ENCODE measurements at places on chromosomes 5 and 9.

DNA sequence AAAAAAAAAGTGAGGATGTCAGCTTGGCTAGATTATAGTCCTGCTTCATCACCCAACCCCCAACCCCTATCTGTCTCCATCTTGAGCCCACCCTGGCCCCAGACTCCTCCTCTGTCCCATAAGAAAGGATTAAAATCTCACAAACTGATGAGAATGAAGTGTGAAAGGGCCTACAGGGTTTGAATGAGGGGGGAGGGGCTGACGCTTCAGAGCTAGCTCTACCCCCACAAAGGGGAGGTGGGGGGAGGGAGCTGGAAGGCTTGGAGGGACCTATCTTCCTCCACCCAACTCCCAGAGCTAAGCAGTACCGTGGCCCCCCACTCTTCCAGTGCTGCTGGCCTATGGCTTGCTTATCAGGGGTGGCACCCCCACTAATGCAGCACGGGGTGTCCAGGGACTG is 43.7 kb upstream of the HAND1 start:
- DNase-seq: no peak

DNA sequence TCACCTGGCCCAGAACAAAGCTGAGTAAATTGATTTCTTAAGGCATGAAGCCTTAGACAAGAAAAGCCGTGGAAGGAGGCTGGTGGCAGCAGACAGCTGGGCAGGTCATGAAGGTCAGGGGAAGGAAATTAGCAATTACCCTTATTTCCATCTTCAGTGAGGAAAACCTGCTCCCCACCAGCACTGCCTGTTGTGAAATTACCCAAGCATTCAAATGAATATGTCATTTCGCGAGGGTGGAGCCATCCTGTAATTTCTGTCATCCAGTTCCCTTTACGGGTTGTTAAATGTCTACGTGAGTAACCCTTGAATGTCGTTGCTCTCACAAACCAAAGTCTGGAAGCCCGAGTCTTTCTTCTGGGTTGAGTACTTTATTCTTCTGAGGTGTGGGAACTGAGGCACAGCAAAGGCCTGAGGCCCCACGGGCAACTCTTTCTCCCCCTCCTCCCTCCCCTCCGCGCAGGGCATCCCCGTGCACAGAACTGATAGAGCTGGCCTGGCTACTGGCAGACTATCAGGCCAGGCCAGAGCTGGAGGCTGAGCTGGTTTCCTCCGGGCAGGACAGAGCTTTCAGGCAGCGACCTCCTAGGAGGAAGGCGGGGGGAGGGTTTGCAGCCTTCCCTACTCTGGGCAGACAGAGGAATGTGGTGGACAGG is 22.0 kb upstream of the AK3 start:
- no peak for DNase-seq

DNA sequence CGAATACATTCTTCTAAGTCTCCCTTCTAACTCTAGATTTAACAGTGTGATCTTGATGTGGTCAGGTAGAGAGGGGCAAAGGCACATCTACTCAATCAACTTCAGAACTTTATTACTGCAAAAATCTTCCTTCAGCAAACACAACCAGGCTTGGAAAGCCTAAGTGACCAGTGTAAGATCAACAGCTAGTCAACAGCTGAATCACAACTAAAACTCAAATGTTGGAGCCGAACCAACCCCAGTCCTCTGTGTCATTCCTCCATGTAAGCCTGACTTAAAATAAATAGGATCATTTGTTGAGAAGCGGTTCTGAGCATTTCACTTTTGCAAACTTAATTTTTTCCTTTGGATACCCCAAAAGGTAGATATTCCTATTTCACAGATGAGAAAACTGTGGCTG is 352.7 kb downstream of the EBF1 start:
- DNase-seq: no peak

DNA sequence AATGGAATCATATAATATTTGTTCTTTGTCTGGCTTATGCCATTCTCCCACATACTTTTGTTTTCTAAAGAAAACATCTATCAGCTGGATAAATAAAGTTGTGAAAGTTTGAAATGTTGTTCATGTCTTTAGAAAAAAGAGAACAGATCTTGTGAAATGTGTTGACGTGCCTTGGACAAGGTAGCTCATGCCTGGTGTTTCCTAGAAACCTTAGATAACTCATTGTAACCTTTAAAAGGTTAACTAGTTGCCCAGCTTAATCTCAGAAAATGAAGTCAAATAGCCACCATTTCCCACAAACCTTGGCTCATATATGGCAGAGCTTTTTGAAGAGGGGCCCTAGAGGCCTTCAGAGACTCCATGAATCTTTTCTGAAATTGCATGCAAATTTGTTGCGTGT is 15.3 kb downstream of the CDO1 start:
- DNase-seq: no peak

GRCh38 chr9:126814091-126814490 is 9.3 kb downstream of the ZBTB43 start:
- DNase-seq: no peak

GRCh38 chr9:5478206-5478605 is 27.9 kb downstream of the CD274 start:
- DNase-seq: no peak

- DNase-seq: no peak
Observed at GRCh38 chr9:134809826-134810225, 70.8 kb upstream of the FCN2 start.

DNA sequence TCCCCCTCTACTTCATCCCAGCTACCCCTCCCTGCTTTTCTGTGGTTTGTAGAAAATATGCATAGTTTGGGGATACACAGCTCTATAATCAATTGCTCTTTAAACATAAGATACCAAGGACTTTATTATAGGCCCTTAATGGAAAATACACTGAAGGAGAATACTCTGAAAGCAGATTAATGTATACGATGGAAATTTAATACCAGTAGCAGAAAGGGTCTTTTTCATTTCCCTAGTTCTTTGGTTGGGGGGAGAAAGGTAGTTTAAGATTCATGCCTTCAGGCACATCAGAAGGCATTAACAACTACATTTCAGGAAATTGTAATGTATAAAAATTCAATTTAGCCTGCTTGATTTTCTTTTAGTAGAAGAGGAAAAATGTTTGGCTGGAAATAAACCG is 452.9 kb upstream of the ZNF608 start:
- no peak for DNase-seq

DNA sequence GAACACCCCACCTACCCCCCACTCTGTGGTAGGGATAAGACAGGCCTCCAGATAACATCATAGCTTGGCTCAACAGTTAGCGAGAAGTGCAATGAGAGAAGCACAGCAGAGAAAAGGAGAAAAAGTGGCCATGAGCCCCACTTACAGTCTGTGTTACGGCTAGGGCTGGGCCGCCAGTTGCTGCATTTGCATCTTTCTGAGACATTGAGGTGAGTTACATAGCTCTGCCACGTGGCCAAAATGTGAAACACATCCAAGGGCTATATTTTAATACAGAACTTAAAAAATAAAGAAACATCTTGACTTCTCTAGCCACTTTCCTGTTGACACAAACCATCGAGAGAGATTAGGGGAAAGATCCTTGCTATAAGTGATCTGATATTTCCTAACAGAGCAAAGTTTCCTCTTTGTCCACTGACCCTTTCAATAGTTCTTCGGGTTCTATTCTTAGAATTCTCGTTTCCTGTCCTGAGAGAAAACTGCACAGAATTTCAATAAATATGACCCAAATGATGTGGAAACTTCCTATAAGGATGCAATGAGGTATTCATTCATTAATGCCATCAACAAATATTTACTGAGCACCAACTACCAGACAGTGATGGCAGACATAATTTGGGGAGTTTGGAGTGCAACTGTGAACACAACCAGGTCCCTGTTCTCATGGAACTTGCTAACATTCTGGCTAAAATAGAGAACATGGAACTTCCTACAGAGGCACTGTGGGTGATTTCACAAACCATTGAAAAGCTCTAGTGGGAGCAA is 3.2 kb upstream of the TLE4 start:
- no peak for DNase-seq

GRCh38 chr5:181173027-181173419 is 25.6 kb downstream of the OR2V2 start:
- no peak for DNase-seq

DNA sequence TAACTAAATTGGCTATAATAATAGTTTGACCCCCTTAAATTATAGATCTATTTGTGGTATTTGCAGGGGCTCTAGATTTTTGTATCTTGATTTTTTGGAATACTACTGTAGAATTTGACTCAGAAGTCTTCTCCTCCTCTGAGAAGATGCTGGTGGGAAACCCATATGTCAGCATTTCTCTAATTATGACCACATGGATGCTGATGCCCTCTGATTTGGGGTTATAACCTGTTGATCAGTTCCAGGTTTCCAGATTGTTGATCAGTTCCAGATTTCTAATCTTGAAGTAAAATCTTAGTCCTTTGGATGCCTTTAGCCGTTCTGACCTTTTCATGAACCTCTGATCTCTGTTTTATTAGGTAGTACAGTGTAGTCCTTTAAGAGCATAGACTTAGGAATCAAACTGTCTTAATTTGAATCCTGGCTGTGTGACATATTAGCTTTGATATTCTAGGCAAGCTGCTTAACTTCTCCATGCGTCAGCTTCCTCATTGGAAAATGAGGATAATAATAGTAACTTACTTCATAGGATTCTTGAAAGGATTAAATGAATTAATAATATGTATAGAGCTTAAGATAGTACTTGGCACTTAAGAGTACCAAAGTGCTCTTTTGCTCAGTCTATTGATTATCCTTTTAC is 8.1 kb downstream of the FSD1L start:
- DNase-seq: no peak

DNA sequence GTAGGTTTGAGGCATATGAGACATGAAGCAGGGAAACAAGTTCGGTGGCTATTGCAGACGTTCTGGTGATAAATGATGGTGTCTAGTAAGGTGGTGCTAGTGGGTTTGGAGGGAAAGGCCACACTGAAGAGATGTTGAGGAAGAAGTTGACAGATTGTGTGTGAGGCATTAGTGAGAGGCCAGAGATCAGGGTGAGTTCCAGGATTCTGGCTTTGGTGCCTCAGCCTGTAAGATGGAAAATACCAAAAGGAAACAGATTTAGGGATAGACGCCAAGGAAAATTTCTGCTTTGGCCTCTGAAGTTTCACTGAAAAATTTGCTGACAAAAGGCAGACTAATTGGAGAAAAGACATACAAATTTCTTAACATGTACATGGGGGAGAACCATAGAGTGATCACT is 6.4 kb upstream of the PAIP1 start:
- DNase-seq: no peak

DNA sequence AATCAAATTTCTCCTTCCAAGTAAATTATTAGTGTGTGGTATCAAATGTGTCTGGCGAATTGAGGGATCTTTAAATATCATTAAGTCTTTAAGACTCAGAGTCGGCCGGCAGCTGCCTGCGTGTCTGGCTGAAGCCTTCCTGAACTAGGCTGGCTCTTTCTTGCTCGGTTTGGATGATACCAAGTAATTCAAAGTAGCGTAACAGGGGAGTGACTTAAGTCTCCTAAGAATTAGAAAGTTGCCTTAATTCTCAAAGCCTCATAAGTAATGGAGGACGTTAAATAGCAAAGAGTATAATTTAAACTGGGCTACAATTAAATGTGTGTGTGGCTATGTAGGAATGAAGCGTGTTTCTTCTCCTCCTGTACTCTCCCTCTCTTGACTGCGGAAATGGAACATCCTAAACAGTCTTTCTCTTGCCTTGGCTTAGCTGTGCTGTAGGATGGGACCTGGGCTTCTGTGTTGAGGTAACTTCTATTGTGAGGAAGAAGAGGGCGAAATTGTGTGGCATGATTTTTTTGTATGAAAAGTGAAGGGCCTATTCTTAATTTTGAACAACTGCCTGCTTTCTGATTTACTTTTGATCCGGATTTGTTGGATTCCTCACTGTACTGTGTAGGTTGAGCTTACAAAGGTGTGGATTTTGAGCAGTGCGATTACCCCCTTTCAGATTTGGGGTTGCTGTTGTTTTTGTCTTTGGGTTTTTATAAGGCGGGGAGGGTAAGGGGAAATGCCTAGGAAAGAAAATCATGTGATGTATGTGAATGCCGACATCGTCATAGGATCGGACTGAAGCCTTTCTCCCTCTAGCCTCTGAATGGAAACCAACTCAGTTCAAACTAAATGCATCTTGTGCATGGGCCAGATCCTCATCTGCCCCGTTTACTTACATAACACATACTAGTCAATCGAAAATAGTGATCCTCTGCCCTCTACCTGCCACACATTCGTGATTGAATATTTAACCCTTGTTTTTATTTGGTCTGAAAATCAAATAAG is 29.9 kb downstream of the CPEB4 start:
- DNase-seq: peak; percentile 60

GRCh38 chr5:7877851-7878250 is 8.9 kb downstream of the MTRR start:
- no peak for DNase-seq

GRCh38 chr9:98087420-98088354 is 31.2 kb downstream of the NANS start:
- no peak for DNase-seq

- DNase-seq: no peak
Observed at GRCh38 chr9:115845648-115846312, 307.8 kb upstream of the PAPPA start.

GRCh38 chr5:21823588-21823987 is 1029.6 kb downstream of the CDH12 start:
- no peak for DNase-seq

DNA sequence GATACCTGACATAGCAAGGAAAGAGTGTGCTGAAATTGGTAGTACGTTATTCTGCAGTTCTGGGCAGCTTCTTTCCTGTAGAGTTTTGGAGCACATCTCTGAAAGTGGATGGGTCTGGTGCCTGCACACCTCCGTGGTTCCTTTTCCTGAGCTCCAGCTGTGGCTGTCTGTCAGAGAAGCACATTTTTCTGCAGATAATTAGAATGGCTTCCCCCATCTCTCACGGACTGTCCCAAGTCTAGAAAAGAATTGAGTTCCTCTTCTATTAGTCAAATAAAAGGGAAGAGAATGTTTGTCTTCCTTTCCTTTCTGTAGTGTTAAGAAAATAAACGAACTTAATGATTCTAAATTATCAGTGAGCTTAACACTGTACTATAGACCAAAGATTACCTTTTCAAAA is 55.7 kb downstream of the VCAN start:
- DNase-seq: no peak

GRCh38 chr5:34749431-34749873 is 89.5 kb upstream of the TTC23L start:
- DNase-seq: no peak

DNA sequence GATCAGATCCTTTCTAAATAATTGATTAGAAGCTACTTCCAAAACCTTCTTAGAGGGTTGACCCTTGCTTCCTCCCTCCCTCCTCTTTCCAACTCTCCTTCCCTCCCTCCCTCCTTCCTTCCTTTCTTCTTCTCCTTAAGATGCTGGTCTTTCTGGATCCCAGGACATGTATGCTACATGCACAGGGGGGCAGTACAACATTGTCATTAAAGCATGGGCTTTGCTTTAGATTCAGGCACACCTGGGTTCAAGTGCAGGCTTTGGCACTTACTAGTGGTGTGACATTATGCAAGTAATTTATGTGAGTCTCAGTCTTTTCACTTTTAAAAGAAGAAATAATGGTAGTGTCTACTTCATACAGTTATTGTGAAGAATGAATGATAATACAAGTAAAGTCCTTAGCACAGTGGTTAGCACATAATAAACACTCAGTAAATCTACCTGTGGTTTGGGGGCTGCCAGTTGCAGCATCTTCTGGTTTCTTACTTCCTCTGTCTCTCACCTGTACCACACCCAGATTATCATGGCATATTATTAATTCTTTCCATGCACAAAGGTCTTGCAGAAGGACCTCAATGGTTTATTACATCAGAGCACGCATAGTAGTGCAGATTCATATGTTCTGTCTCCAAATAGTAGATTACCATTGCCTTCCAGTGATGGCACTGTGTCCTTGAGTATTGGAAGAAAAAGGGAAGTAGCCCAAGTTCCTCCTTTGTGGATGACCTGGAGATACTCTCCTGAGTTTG is 154.1 kb downstream of the ARHGAP26 start:
- no peak for DNase-seq

- no peak for DNase-seq
Observed at GRCh38 chr5:170268153-170268689, 29.4 kb downstream of the LCP2 start.
